ENCODE measurements at places on chromosomes 1 and 21. TPM values are rescaled to one million over a fixed set of nuclear protein-coding genes. Genes with fewer than 3 reads are reported as not detected.
A peak's percentile ranks its signal among the peaks of the same experiment; 100 is the strongest.

- H3K27me3 ChIP-seq, result no peaks in the 10 kb centered on the region
- H3K4me3 ChIP-seq, result no peak overlapping the region
- peak overlapping the region; percentile 41 for H3K27ac ChIP-seq
- H3K36me3 ChIP-seq, result peaks cover 92% of the 10 kb centered on the region
- peaks cover 66% of the 10 kb centered on the region for H3K4me1 ChIP-seq
Measured at GRCh38 chr1:205797168-205797567, 15.8 kb downstream of the SLC41A1 start.

- DNase-seq, result no peak
- H3K4me1 ChIP-seq, result peaks cover 2% of the 10 kb centered on the region
- no peaks in the 10 kb centered on the region for H3K27me3 ChIP-seq
- no peak overlapping the region for H3K27ac ChIP-seq
Measured at GRCh38 chr1:193629875-193630274, 443.5 kb upstream of the B3GALT2 start.

DNA sequence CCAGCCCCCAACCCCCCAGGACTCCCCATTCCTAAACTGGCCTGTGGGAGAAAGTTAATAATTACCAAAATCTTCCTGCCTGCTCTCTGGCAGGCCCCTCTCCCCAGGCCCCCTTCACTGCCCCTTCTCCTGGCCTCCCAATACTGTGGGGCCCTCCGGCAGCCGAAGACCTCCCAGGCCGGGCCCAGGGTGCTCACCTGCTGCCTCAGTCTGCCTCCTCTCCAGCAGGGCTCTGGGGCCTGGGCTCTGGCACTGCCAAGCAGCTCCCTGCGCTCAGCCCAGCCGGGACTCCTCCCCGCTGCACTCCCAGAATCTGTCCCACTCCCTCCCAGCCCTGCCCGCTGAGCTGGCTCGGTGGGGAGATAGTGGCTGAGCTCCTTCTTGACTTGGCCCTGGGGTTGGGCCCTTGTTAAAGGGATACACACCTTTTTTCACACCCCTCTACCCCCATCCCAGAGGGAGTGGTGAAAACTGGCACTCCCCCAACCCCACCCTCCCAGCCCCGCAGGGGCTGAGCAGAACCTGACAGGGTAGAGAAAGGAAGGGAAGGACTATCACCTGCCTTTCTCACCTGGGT lies at the start of gene S100A16:
Gene S100A16 (minus strand): TSS at position 383 of the 577 bp plus-strand sequence. CDS start 4,986 bp downstream, outside the sequence.
- peaks cover 67% of the 10 kb centered on the region for H3K4me1 ChIP-seq
- no peaks in the 10 kb centered on the region for H3K27me3 ChIP-seq
- peak; percentile 78 for DNase-seq
- peak within 1 kb of the TSS; percentile 87 for H3K27ac ChIP-seq
- peak within 1 kb of the TSS; percentile 74 for H3K4me3 ChIP-seq

OR11L1 gene
- total RNA-seq, result not detected

GRCh38 chr21:19590044-19590443 lies 1186.5 kb upstream of the TMPRSS15 start:
- no peak for DNase-seq
- no peaks in the 10 kb centered on the region for H3K36me3 ChIP-seq
- H3K27ac ChIP-seq, result no peak overlapping the region

DNA sequence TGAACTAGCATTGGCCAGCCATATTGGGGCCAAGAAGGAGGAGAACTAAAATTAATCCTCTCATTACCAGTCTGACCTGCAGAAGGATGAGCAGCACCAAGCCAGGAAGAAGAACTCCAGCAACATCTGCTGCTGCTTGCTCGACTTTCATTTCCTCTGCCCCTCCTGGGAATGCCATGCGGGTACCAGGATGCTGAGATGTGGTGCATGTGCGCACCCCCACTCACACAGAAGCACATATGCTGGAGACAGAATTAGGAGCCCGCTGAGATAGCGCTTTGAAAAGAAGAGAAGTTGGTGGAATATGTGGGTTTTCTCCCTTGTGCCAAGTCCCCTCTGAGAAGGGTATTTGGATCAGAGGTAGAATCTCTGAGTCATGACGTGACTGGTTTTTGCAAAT lies 70.4 kb downstream of the PLXNA2 start:
- no peaks in the 10 kb centered on the region for H3K36me3 ChIP-seq
- no peak for DNase-seq
- no peak overlapping the region for H3K4me3 ChIP-seq
- H3K27ac ChIP-seq, result no peak overlapping the region

GRCh38 chr1:15943992-15944307 lies 32.0 kb downstream of the ZBTB17 start:
- peaks cover 91% of the 10 kb centered on the region for H3K36me3 ChIP-seq
- no peak overlapping the region for H3K4me3 ChIP-seq
- H3K27ac ChIP-seq, result no peak overlapping the region
- no peak for DNase-seq
- peaks cover 21% of the 10 kb centered on the region for H3K4me1 ChIP-seq

CDC14A gene
- 2.4 TPM for total RNA-seq

S1PR1 gene
- total RNA-seq, result 54.9 TPM

TRIM67 gene
- total RNA-seq, result 0.08 TPM

DNA sequence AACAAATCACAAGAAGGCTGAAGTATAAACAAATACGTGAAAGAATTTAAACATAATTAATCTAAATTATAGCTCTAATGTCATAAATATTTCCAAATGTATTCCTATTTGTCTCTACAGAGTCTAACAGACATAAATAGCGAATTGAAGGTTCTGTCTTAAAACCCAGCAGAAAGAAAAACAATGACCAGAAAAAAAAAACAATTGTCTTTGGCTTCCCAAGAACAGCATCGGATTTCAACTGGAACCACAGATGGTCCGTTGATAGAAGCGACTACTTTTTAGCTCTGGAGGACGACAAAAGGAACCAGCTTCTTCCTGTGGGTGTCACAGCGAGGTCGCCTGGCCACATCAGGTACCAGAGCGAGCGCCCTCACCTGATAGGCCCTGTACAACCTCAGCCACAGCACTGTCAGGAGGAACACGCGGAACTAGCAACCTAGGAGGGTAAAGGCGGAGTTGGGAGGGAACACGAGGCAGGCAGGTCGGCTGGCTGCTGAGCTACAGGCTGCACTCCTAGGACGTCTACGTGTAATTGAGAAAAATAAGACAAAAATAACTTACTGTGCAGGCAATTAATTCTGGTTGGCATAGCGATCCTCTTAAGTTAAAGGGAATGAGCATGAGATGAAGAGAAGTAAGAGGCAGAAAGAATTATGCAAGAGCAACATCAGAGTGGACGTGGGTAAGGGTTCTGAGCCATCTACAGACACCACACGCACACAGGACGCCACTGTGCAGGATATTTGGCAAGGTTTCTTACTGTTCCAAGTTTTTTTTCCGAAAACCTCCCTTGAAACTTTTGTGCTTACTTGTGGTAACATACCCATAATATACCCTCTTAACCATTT lies 16.7 kb upstream of the PRDM15 start:
- DNase-seq, result no peak
- peak overlapping the region; percentile 17 for H3K27ac ChIP-seq
- no peaks in the 10 kb centered on the region for H3K27me3 ChIP-seq
- H3K36me3 ChIP-seq, result peaks cover 34% of the 10 kb centered on the region
- H3K4me1 ChIP-seq, result peaks cover 3% of the 10 kb centered on the region

DNA sequence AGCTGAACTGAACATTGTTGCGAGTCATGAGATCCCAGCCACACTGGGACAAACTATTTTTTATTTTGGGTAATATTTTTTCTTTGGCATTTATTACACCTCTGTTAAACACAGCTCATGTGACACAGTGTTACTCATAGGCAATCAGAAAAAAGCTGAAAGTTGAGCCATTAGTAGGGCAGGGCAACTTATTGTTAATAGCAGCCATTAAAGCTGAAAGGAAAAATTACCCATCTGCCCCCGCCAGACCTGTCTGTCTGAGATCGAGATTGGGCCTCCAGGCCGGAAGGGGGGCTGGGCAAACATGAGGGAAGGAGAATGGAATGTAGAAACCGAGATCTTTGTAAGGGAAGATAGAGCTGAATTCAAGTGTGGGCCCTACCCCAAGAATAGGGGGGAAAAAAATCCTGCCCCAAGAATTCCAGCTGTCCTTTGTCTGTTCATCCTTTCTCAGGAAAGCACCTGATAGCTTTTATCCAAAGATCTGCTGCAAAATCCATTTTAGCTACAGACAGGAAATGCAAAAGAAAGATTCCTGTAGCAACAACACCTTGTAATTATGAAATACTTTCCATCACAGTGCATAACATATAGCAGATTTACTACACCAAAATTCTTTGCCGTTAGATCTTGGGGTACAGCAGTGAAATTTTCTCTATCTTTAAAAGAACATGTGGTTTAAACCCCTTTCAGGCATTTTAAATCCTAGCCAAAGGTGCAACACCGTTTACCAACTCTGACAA lies 212.8 kb downstream of the PBX1 start:
- no peaks in the 10 kb centered on the region for H3K27me3 ChIP-seq
- peaks cover 79% of the 10 kb centered on the region for H3K4me1 ChIP-seq
- H3K36me3 ChIP-seq, result no peaks in the 10 kb centered on the region
- no peak for DNase-seq

CD247 gene
- 0.82 TPM for total RNA-seq

DNA sequence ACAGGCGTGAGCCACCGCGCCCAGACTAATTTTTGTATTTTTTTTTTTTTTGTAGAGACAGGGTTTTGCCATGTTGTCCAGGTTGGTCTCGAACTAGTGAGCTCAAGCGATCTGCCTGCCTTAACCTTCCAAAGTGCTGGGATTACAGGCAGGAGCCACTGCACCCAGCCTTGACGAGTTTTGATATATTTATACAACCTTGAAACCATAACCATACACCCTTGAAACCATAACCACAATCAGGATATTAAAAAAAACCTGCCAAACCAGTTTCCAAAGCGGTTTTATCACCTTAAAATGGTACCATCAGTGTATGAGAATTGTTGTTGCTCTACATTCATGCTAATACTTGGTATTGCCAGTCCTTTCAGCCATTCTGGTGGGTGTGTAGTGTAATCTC lies 3.7 kb upstream of the PHACTR4 start:
- no peak for DNase-seq
- no peaks in the 10 kb centered on the region for H3K27me3 ChIP-seq
- H3K36me3 ChIP-seq, result no peaks in the 10 kb centered on the region
- peaks cover 19% of the 10 kb centered on the region for H3K4me1 ChIP-seq

DNA sequence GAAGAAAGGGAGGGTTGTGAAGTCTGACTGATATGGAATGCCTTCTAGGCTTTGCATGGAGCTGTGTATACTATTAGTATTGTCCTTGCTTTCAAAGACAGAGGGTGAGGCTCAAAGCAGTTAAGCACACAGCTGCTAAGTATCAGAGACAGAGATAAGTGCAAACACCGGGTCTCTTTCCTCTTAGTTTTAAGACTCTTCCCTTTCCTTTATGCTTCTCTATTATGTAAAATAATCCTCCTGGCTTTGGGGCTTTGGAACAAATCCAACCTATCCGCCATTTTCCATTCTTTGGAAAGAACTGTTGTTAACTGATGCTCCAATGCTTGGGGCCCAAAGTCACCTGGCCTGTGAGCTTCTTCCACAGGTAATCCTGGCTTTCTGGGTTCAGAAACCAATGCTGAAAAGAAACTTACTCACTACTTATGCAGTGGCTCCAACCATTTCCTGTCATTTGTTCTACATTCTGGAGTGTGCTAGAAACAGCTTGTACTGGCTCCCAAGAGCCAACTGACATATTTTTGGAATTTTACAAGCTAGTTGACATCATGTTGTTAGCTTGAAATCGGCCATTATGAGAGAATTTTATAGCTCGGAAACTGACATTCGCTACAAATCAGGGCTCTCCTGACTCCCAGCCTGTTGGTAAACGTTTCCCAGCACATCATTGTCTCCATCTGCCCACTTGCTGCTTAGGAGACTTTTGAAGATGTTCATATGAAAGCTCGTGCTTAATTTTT lies 67.5 kb downstream of the DNTTIP2 start:
- H3K27ac ChIP-seq, result peak overlapping the region; percentile 59
- H3K27me3 ChIP-seq, result no peaks in the 10 kb centered on the region
- no peak for DNase-seq
- peaks cover 37% of the 10 kb centered on the region for H3K4me1 ChIP-seq
- H3K4me3 ChIP-seq, result no peak overlapping the region

Data from left ventricle myocardium inferior (tissue), 1 donor.